Motor neuron (in vitro differentiated cells): ENCODE measurements at places on chromosomes 4 and X. TPM values are rescaled to one million over a fixed set of nuclear protein-coding genes. Genes with fewer than 3 reads are reported as not detected.

DNA sequence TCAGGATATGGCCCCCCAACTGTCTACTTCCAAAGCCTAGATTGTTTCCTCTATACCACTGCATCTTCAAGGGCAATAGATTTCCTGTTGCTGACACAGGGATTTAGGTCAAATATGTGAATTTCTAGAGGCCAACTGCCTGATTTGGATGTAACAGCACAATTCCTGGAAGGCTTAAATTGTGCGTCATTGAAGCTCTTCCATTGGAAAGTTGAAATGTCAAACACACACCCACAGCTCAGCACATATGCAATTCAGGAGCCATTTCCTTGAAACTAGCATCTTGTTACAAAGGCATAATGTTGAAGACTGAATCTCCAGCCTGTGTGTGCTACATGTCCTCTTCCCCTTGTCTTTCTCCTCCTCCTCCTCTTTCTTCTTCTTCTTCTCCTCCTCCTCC is 158.6 kb downstream of the STK32B start:
- no peak for ATAC-seq

- ATAC-seq = peak; percentile 57
Measured at GRCh38 chrX:52363247-52363883, 5.5 kb upstream of the XAGE2 start.

DNA sequence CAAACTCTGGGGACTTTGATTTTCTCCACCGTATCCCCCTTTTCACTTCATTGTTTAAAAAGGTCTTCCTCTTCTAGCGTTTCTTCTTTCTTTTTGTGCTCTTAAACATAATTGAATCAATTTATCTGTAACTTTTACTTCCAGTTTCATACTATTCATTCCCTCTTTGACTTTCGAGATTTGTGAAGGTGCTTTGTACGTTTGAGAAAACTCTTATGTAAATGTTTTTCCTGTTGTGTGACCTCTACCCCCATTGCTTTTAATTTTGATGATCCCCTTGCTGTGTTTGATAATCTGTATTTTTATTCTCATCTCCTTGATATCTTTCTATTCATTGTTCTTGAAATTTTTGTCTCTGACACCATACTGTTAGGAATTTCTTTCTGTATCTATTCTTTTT is 4.8 kb downstream of the USP38 start:
- ATAC-seq = no peak

- ATAC-seq = peak; percentile 76
Measured at GRCh38 chrX:38627683-38628082, 66.3 kb downstream of the TSPAN7 start.

GRCh38 chrX:108736509-108737479 is at the start of gene IRS4:
Gene IRS4 (minus strand): TSS chrX:108736563.
- peak; percentile 86 for ATAC-seq

The EDA gene
- 0.59 and 0.88 TPM in 2 replicates for total RNA-seq

GRCh38 chr4:30789219-30789671 is 69.1 kb downstream of the PCDH7 start:
- no peak for ATAC-seq
